BJ (cell line): ENCODE measurements at places on chromosomes 7 and 10. TPM values are rescaled to one million over a fixed set of nuclear protein-coding genes. Genes with fewer than 3 reads are reported as not detected.

WDR86 gene
- 0.04 TPM in 1 of 2 replicates, not detected in the other for polyA plus RNA-seq

DNA sequence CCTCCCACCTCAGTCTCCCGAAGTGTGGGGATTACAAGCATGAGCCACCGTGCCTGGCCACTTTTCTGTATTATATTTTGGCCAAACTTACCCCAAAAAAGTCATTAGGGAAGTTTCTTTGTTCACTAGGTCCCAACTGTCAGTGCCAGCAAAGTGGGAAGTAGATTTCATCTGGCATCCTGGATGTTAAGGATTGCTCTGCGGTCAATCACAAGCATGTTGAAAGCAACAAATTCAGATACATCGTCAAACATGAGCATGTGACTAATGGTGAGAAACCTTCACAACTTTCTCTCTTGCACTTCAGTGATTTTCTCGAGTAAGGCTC lies 14.3 kb upstream of the LRRC17 start:
- no peak for DNase-seq

GRCh38 chr7:54992871-54993475 lies 25.8 kb upstream of the EGFR start:
- DNase-seq, result no peak

FKBP6 gene
- not detected in 2 replicates for polyA plus RNA-seq

DLX6 gene
- not detected in 2 replicates for polyA plus RNA-seq

DNA sequence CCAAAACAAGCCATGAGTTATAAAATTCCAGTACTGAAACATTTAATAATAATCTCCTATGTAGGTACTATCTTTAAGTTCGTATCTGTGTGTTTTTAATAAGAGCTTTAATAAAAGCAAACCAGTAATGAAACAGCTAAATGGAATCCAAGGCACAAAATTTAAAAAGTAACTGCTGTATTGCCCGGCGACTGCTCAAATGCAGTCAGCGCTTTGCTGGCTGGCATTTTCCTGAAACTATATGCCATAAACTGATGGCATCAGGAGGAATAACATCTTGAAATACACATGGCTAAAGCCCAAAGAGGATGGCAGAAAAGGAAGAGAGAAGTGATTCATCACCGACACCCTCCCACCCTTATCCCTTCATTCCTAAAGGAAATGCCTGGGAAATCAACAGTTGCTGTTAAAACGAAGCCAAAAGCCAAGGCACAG lies 133.1 kb downstream of the CUBN start:
- no peak for DNase-seq

GBX1 gene
- not detected in 2 replicates for polyA plus RNA-seq

MRLN gene
- not detected in 2 replicates for polyA plus RNA-seq

DNA sequence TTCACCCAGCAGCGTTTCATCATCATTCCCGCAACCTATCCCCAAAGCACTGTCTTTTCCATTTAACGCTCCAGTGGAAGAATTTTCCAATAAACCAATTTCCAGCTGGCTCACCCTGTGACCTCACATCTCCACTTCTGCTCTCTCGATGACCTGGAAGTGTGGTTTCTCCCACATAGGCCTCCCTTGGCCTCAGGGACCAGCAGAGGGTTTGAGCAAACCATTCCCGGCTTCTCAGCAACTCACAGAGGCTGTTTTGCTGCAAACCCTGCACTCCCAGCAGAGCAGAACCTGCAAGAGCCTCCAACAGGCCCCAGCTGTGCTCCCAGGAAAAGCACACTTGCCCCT lies 523.0 kb upstream of the FOXK1 start:
- DNase-seq, result no peak

- no peak for DNase-seq
These were observed 97.7 kb downstream of the HTR5A start for GRCh38 chr7:155167706-155168365.

ADIRF gene
- polyA plus RNA-seq, result 42.1 and 64.4 TPM in 2 replicates

DNA sequence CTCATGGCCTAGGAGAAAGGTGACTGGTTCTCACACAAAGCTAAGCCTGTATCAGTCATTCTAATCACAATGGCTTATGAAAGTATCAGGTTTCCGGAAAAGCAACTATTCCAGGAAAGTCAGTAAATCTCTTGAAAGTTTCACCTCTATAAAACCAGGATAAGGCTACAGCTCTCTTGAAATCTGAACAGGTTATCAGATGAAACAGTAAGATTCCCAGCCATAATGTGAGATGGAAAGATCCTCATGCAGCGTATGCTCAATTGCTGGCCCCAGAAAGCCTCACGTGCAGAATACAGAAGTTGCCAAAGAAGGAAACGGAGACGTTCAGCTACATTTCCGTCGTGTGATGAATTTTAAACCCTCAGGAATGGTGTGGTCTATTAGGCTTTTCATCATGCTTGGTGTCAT lies 90.0 kb downstream of the PFKFB3 start:
- no peak for DNase-seq

DNA sequence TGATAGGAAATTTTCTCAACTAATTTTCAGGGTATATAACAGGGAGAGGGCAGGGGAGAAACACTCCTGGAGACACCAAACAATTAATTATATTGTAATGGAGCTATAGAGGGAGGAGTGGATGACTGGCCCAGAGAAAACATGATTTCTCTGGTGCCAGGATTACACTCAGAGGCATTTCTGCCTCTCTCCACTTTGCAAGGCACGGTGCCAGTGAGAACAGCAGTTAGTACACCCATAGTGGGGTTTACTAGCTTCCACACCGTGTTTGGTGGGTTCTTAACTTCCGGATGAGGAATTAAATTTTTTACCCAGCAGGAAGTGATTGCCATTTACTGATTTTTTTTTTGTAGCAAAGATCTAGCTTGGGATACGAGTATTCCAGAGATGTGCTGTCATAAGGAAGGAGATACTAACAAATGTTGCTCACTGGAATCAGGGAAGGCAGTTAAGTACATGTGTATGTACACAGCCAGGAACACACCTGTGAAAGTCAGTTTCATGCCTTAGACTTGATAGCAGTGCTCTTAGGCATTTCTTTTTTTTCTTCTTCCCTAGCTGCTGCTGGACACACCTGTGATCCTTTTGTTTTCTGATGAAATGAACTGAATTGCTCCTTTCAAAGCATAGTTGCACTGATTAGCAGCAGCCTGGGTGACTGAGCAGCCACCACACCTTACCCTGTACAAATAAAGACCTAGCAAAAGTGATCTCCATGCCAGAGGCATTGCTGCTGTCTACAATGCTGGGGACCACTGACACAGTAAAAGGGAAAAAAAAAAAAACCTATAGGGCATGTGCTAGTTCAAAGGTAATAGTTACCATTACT lies 58.1 kb downstream of the POLL start:
- DNase-seq, result no peak

- no peak for DNase-seq
These were observed 254.9 kb downstream of the SKAP2 start for GRCh38 chr7:26609532-26609931.
